IMR-90 (cell line): ENCODE measurements at places on chromosomes 1 and 21. TPM values are rescaled to one million over a fixed set of nuclear protein-coding genes. Genes with fewer than 3 reads are reported as not detected.

- no peak for DNase-seq
Measured at GRCh38 chr1:227070638-227071285, 130.7 kb downstream of the COQ8A start.

DNA sequence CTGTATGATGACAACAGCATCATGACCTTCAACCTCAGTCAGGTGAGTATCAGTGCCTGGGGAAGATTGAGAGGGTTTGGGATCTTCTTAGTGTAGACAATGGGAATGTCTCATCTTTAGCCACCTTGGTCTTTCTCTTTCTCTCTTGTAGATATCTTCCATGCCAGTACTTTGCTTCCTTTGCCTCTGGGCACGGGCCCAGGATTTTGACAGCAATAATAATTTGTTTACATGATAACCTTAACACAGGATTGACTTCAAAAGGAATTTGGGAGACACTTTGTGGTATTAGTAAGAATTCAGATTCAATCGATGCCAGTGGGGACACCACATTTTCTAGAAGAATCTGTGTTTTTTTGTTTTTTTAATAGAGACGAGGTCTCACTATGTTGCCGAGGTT, 12.1 kb upstream of the PIGV start:
- no peak for DNase-seq

DNA sequence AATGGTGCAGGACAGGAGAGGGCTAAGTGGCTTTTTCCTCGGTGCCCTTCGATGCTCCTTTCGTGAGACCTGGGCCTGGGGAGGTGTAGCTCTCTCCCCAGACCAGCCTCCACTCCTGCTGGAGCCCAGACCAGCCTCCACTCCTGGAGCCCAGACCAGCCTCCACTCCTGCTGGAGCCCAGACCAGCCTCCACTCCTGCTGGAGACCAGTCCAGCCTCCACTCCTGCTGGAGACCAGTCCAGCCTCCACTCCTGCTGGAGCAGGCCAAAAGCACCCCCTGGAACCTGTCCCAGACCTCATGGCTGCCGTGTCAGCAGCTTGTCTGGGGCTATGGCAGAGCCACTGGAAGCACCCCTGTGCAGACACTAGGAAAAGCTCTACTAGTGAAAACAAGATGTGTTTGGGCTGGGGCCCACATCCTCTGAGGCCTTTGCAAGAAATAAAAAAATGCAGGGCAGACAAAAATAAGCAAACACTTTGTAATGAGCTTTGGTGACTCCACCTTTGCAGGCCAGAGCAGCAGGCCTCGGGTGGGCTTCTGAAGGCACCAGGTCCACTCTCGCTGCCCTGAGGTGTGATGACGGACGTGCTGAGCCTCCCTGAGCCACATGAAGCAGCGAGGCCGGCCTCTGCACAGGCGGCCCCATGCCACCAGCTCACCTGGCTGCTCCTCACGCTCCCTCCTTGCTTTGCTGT, 116.0 kb upstream of the IFFO2 start:
- DNase-seq: no peak

DNA sequence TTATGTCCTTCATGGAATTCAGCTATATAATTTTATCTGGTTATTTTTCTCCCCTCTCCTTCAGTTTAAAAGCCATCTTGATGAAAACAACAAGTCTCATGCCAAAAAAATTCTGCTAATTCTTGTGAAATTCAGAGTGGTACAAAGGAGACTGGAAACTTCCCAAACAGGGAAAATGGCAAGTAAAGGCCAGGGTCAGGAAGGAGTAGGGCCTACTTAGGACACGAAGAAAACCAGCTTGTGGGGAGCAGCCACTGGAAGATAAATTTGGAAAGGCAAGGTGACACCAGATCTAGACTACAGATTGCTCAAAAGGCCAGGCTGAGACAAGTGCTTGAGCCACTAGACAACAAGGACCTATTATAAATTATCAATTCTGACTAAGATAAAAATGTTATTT, 6.4 kb downstream of the TSTD1 start:
- no peak for DNase-seq

DNA sequence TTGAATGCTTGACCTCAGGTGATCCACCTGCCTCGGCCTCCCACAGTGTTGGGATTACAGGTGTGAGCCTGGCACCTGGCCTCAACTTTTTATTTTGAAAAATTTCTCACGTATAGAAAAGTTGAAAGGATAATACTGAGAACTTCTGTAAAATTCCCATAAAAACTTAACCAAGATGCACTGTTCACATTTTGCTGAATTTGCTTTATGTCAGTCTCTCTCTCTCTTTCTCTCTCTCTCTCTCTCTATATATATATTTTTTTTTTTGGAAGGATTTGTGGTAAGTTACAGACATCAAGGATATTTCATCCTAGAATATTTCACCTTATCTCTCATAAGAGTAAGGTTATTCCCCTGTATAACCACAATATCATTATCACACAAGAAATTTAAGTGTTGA, 5.9 kb downstream of the PEX14 start:
- DNase-seq: no peak

Gene CCDC17
- 0.18 and 0.56 TPM in 2 replicates for total RNA-seq

GRCh38 chr1:203464226-203464625, 11.4 kb upstream of the PRELP start:
- DNase-seq: no peak

GRCh38 chr1:40599926-40600325, 65.6 kb downstream of the RIMS3 start:
- no peak for DNase-seq

Gene RGS5
- total RNA-seq: 14.2 and 40.0 TPM in 2 replicates

DNA sequence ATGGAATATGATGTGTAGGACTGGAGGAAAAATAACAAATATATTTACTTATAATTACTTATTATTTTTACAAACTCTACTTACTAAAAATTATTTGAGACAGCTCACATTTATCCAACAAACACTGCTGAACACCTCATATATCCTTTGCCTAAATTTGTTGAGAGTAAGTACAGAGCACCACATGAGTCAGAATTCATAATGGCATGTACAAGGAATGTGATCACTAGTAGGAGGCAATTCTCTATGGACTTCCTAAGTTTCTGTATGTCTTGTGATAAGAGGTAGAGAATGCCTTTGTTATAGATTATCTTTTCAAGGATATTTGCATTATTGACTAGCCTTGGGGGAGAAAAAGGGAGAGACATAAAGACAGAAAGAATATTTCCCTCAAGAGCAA, 8.2 kb upstream of the ST6GALNAC3 start:
- DNase-seq: peak; percentile 67

- DNase-seq: no peak
Measured at GRCh38 chr1:3391711-3392110, 62.8 kb upstream of the ARHGEF16 start.

- no peak for DNase-seq
Measured at GRCh38 chr1:118927427-118928187, 60.5 kb downstream of the TBX15 start.

DNA sequence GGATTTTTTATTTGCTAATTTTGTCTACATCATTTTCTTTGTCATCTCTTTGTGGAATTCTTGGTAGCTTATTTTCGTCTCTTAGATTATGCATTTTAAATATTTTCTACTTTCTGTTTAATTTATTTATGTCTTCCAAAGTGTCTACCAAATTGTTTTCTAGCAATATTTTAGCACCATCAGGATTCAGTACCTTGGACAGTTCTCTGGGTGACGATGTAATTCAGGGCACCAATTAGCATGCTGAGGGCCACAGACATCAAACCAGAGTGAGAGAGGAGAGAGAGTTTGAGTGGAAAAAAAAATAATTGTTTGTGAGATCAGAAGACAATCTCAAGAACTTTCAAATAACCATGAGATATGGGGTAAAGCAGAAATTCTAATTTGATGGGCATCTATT, 169.8 kb upstream of the CXADR start:
- DNase-seq: peak; percentile 13

Gene MTFR1L
- total RNA-seq: 57.2 and 69.7 TPM in 2 replicates

Gene ARHGAP30
- not detected in 2 replicates for total RNA-seq

Gene PROK1
- not detected in 2 replicates for total RNA-seq

Gene INSRR
- not detected in 2 replicates for total RNA-seq

- no peak for DNase-seq
Measured at GRCh38 chr1:183212870-183213269, 26.8 kb downstream of the LAMC2 start.

Gene S100A1
- 0.18 TPM in 1 of 2 replicates, not detected in the other for total RNA-seq

DNA sequence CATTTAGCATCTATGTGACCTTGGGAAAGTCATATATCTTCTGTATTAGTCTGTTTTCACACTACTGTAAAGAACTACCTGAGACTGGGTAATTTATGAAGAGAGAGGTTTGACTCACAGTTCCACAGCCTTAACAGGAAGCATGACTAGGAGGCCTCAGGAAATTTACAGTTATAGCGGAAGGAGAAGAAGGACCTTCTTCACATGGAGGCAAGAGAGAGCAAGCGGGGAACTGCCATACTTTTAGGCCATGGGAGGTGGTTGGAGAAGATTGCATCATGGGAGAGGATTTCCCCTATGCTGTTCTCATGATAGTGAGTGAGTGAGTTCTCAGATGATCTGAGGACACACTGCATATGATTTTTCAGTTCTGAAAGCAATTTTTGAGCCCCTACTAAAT, 87.9 kb downstream of the CLEC20A start:
- peak; percentile 8 for DNase-seq

GRCh38 chr1:11518791-11519628, 40.1 kb downstream of the DISP3 start:
- DNase-seq: no peak

GRCh38 chr1:118985640-118986554, 2.2 kb downstream of the TBX15 start:
- no peak for DNase-seq

DNA sequence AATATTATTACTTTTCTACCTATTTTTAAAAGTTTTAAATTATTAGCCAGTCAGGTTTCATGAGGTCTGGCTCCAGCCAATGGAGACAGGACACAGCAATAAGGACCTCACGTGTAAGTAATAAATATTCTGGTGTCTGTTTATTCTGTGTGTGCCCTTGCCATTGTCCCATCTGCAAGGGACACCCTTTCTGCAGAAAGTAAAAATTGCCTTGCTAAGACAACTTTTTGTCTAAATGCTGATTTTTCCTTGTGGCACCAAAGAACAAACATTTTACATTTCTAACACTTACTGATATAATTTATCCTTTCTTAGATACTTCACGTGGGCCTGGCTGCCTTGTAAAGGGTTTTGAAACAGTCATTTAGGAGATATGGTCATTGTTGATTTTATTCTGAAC, 29.4 kb downstream of the OVAAL start:
- no peak for DNase-seq

- DNase-seq: no peak
Measured at GRCh38 chr1:2472561-2473177, 3.4 kb upstream of the PLCH2 start.

Gene DDR2
- 194 and 245 TPM in 2 replicates for total RNA-seq

Gene ATP1A2
- under 0.01 and 0.28 TPM in 2 replicates for total RNA-seq

- no peak for DNase-seq
Measured at GRCh38 chr1:245809361-245809760, 654.6 kb downstream of the KIF26B start.

- DNase-seq: no peak
Measured at GRCh38 chr1:76106719-76107235, 32.2 kb downstream of the ST6GALNAC3 start.

Gene DCDC2B
- not detected in 2 replicates for total RNA-seq

Gene CNKSR1
- 0.28 TPM in 1 of 2 replicates, not detected in the other for total RNA-seq

- peak; percentile 65 for DNase-seq
Measured at GRCh38 chr1:21295002-21295401, 4.7 kb upstream of the ECE1 start.

DNA sequence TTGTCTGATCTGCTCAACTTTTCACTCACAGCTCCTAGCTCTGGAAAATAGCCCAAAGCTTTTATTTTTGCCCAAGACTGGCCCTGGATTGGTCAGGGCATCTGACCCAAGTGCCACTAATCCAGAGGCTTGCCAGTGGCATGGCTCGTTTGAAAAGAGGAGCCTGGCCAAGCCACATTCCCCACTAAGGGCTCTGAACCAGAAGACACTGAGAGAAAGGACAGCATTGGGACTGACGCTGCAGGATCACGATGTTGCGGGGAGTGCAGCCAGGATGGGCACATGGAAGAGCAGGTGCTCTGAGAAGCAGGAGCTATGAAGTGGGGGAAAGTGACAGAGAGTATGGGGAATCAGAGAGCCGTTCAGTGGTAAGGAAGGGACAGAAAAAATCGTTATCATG, 44.9 kb upstream of the TSPAN2 start:
- no peak for DNase-seq

Gene MR1
- 5.0 and 6.1 TPM in 2 replicates for total RNA-seq

Gene RHD
- total RNA-seq: 0.28 TPM in 1 of 2 replicates, not detected in the other

Gene TCEA3
- 3.0 and 3.3 TPM in 2 replicates for total RNA-seq

DNA sequence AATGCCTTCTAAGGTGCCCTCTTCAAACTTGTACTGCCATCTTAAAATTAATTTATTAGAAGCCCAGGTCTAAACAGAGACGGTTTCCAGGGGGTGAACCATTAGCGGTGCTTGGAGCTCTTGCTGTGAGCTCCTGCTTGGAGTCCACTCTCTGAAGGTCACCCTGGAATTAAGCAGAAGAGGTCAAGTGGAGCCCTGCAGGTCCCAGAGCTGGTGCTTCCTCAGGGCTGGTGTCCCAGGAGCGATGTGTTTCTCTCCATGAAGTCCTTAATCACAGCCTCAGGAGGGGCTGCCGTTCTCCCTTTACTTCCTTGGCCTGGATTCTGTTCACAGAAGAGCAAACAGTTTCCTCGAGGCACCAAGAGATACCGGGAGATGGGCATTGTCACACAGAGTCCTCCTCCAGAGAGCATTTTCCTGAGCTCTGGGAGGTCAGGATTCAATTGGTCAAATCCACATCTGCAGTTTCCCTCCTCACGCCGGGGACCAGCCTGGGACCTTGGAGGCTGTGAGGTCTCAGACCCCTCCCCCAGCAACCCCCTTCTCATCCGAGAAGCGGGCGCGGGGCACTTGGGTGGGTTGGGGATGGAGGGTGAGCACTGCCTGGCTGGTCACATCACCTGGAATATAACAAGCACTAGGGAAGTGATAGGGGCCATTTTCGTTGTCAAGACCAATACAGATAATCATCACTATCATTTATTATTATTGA, 310.4 kb downstream of the AJAP1 start:
- no peak for DNase-seq

DNA sequence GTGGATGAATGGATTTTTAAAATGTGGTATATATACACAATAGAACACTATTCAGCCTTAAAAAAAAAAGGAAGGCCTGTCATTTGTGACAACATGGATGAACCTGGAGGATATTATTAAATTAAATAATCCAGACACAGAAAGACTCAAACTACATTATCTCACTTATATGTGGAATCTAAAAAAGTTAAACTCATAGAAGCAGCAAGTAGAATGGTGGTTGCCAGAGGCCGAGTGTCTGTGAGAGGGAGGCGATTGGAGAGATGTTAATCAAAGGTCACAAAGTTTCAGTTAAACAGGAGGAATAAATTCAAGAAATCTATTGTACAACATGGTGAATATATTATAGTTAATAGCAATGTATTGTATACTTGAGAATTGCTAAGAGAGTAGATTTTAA, 39.7 kb downstream of the ZC3H11B start:
- DNase-seq: no peak

GRCh38 chr1:116808200-116808847, 54.1 kb downstream of the CD2 start:
- no peak for DNase-seq

Gene PTGS2
- 4.8 and 6.9 TPM in 2 replicates for total RNA-seq

- DNase-seq: no peak
Measured at GRCh38 chr1:204475656-204476432, 18.8 kb downstream of the PIK3C2B start.

GRCh38 chr1:229557200-229557850, 1.2 kb downstream of the ABCB10 start:
- peak; percentile 34 for DNase-seq
